ENCODE measurements at places on chromosomes 5 and 9.

GRCh38 chr5:157029457-157029856 lies 29.5 kb downstream of the HAVCR1 start:
- no peak for ATAC-seq

DNA sequence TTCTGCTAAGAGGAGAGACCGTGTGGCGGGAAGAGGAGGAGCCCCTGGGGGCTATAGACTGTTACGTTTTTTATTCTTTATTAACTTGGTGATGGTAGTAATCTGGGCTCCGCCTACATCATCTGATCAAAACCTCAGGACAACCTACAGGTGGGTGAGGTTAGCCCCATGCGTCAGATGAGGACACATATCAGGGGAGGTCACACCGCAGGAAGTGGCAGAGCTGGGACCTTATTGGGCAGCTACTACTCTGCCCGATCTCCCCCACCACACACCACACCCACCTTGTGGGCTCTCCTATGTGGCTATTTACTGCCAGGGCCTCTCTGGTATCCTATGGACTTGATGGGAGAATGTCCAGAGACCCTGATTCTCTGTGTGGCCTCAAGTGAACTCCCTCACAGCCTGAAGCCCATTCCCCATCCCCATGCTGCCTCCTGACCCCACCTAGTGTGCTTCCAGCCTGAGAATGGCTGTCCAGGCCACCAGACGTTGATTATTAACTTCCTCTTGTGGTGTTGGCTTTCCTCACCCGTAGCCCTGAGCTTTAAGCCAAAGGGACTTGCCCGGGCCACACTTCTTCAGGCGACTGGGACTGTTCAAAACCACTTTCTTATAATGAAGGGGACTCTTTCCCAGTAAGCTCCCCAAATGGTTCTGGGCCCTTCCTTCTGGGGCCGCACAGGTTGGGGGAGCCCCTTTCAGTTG lies 8.2 kb downstream of the UNC5A start:
- no peak for ATAC-seq

DNA sequence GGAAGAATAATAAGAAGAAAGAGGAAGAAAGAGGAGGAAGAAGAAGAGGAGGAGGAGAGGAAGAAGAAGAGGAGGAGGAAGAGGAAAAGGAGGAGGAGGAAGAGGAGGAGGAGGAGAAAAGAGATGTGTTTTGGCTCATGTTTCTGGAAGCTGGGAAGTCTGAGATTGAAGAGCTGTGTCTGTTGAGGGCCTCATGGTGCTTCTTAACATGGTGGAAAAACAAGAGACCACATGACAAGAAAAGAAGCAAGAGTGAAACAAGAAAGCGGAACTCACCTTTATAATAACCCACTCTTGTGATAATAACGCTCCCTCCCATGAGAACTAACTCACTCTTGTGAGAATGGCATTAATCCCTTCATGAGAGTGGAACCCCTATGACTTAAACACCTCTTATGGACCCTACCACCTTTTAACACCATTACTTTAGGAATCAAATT lies 36.1 kb upstream of the RANBP6 start:
- ATAC-seq, result no peak

DNA sequence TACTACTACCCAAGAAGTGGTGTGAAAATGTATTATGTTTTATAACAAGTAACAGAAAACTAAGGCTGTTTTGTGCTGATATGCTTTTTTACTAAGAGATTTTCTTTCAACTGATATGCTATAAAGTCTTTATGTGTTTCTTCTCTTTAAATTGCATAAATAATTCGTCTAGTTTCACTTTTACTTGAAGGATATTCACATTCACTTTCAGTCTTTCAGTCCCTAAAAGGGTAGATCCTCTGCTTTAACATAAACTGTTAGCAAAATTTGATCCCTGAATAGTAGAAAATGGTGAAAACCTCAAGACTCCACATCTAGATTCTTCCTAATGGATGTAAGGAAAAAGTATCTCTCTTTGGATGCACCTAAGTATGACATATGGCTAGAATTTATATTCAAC lies 69.0 kb upstream of the FST start:
- ATAC-seq, result no peak

DNA sequence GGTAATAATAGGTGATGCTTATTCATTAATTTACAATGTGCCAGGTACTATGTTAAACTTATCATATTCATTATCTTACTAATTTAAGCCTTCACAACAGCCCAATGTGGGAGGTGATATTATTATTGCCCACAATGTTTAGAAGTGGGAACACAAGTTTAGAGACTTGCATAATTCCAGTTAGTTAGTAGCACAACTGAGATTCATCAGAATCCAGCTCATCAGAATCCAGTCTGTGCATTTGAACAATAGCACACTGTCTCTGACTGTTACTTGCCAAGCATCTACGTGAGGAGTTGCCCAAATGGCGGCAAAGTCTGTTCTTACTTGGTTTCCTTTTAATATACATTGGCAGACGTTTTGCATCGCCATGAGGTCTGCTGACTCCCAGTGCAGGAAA lies 110.9 kb upstream of the BASP1 start:
- ATAC-seq, result no peak

DNA sequence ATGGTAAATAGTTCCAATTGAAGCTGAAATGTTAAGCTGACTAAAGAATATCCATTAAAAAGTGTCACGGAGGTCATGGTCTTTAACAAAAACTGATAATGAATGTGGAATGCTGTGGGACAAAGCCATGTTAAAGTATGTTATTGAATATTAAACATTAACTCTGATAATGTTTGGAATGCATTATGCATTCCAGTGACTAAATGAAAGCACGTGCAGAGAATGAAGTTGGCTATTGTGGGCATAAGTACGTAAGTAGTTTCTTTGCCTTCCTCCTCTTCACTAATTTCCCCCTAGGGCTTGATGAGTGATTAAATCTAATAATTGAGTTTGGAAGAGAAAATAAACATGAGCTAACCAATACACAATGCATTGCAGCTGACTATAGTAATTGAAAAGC lies 640.4 kb upstream of the CDH10 start:
- no peak for ATAC-seq

GRCh38 chr9:37028420-37029031 lies 5.5 kb downstream of the PAX5 start:
- no peak for ATAC-seq

DNA sequence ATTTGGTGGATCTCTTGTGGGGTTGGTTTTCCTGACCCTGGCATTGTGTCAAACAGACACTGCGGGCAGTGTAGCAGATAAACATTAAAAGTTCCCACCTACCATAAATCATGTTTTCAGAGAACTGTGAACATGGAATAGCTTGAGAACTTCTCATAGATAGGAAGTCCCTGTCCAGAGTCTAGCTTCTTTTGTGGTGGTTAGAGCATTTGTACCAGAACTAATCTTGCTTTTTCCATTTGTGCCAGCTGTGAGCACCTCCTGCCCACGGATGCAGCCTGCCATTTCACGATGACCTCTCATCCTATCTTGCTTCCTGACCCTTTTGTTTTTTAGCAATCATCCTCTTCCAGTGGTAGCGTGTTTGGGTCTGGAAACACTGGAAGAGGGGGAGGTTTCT lies 61.4 kb downstream of the FAM78A start:
- no peak for ATAC-seq

DNA sequence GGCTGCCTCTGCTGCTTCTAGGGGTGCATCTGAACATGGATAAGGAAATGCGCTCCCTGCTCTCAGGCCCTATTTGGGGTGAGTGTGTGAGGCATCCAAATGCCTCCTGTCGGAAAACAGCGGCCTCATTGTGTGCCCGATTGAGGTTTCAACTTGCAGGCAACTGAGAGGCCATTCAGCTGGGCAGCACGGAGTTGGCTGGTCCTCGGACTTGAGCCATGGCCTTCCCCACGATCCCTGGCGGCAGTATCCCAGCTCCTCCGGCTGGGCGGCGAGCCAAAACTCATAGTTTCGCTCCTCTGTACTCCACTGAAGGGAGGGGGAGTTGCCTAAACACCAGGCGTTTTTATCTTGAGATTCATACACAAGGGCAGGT lies 597.3 kb upstream of the SGCD start:
- no peak for ATAC-seq
